Suprapubic skin (tissue), 4 donors: ENCODE measurements at places on chromosomes 3 and 15.

DNA sequence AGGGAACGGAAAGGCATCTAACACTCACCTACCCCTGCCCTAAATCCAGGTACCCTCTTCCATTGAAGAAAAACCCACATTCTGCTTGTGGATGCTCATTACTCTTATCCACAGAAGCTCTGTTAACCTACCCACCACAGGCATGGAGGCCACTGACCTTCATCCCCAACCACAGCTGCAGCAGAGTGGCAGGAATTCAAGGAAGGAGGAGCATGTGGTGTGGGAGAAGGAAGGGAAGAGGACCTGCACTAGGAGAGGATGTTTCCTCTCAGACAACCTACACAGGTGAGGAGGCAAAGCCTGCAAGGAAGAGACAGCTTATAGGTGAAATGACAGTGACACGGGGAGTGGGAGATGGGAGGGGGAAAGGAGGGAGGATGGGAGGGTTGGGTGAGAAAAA, 192.5 kb upstream of the TSC22D2 start:
- no peak for DNase-seq

- DNase-seq, result no peak
Observed at GRCh38 chr3:132840201-132840700, 118.0 kb upstream of the NPHP3 start.

- no peak for DNase-seq
Observed at GRCh38 chr3:114659109-114660061, 365.6 kb downstream of the TIGIT start.

DNA sequence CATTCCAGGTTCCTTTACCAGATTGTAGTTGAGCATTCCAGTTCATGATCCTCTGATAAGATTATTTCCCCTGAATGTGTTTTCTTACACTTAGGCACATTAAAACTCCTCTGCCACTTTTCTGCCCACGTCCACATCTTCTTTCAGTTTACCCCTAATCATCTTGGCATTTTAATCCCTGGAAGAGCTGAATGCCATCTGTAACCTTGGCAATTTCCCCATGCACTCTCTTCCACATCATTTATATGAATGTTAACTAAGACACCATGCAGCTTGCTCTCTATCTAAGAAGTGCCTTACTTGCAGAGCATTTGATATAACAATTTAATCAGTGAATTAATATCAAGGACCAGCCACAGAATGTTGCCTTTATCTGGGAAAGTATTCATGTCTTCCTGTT, 25.8 kb downstream of the TIMP4 start:
- DNase-seq, result no peak

DNA sequence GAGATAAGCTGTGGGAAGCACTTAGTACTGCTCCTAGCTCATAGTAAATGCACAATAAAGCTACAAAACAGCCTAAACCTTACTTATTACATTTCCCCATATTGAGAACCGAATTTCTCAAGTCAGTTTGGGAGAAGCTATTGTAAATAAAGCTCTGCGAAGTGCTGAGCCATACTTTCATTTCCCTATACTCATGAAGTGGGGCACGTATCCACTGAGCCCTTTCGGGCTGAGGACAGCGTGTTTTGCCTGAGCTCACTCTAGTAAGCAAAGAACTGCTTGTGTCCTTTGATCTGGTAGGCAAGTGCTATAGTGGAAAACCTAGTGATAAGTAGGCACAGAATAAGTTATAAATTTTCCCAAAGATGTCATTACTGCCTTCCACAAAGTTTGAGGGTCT, 165.0 kb downstream of the RSL24D1 start:
- DNase-seq, result no peak

GRCh38 chr3:166304584-166304983, 467.4 kb upstream of the BCHE start:
- no peak for DNase-seq

- DNase-seq, result no peak
Observed at GRCh38 chr3:37107846-37108245, 66.5 kb downstream of the LRRFIP2 start.

- DNase-seq, result no peak
Observed at GRCh38 chr3:139358841-139359562, 15.2 kb downstream of the MRPS22 start.

GRCh38 chr15:101244036-101244781, 7.6 kb downstream of the CHSY1 start:
- no peak for DNase-seq

GRCh38 chr15:96893159-96893906, 562.8 kb downstream of the NR2F2 start:
- no peak for DNase-seq

DNA sequence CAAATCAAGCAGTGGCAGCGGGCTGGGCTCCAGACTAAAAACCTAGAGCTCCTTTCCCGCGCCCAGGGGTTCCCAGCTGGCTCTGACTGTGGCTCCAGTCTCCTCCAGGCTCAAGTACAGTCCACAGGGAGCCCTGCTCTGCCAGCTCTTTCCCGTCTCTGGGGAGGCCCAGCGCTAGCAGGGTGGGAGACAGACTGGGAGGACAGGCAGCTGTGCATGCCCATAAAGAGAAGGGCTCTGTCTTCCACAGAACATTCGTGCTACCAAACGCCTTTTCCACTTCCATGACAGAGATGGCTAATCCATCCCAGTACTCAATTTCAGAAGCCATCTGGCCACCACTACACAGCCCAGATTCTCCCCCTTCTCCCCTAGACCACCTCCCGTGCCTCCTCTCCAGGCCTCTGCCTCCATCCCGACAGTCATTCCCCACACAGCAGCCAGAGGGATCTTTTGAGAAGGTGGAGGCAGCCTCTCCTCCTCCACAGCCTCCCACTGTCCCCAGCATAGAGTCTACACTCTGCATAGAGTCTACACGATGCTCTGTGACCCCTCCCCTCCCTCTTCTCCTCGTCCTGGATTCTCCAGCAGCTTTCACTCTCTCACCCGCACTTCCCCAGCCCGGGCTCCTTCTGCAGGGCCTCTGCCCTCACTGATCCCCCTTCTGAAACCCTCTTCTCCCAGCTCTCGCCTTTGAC, 6.8 kb upstream of the DUSP7 start:
- DNase-seq, result no peak

- DNase-seq, result no peak
Observed at GRCh38 chr3:126412841-126413692, 18.4 kb downstream of the CFAP100 start.

DNA sequence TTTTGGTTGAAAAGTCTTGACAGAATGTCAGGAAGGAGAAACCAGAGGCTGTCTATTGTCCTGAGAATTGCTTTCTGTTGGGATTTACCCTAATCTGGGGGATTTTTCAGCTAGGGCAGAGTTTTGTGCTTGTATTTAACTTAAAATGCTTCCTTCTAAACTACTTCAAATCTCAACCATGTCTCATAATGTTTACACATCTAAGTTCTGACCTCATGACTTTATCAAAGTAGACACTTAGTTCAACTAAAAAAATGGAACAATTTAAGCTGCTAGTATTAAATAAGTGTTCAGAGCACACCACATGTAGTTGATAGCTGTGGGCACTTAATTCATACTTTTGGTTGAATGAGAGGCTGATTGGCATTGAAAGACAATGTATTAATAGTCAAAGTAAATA, 28.2 kb downstream of the CLDN1 start:
- DNase-seq, result no peak

GRCh38 chr3:126984391-126985131, 1.6 kb downstream of the PLXNA1 start:
- no peak for DNase-seq

GRCh38 chr15:64634027-64634426, 141.4 kb downstream of the RBPMS2 start:
- DNase-seq, result no peak

DNA sequence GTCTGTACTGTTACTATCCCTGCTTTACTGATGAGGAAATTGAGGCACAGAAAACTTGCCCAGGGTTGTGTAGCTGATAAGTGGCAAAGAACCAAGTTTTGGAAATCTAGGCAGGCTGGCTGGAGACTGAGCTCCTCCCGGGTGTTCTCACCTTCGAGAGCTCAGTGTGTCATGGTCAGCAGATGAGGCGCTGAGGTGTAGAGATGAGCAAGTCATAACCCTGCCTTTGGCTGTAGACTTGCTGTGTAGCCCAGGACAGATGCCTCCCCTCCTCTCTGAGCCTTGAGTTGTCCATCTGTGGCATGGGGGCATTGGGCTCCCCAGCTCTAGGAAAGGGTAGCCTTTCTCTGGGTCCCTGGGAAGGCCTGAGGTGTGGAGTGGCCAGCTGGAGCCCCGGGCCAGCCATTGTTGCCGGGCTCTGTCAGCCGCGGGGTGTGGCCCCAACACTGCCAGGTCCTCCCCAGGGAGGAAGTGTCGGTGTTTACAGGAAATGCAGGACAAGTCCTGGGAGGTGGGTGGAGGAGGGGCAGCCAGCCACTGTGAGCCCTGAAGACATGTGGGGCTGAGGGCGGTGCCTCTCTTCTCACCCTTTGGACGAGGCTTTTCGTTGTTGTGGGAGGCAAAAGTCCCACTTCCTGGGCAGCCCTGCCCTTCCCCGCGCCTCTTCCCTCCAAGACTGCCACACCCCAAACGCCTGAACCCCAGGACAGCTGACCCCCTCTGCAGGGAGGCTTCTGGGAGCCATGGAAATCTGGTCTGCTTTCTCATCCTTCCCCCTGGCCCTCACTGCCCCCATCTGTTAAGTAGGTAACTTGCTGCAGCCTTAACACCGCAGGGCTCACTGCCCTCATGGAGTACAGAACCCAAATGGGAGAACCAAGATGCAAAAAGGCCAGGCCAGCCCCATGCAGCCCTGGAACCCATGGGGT, 29.1 kb downstream of the FGD5 start:
- no peak for DNase-seq

- no peak for DNase-seq
Observed at GRCh38 chr3:133460809-133461208, 61.0 kb downstream of the BFSP2 start.

DNA sequence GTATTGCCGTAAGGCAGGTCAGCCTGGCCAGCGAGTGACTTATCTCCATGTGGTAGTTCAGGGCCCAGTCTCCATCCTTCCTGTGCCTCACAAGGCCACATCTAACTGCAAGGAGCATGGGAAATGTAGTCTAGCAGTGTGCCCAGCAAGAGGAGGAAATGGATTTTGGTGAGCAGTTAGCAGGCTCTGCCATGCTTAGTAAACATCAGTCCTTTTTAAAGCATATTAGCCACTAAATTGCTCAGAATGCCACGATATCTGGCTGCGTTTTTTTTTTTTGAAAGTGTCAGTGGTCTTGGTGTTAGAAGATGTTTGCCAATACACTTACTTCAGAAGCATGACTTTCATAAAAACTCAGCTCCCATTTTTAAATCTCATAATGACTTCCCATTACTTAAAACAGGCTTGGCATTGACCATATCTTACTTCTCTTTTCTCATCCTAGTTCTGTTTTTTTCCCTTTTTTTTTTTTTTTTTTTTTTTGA, 470.2 kb upstream of the TPRG1 start:
- no peak for DNase-seq

GRCh38 chr3:67288466-67289106, 290.5 kb downstream of the KBTBD8 start:
- no peak for DNase-seq

DNA sequence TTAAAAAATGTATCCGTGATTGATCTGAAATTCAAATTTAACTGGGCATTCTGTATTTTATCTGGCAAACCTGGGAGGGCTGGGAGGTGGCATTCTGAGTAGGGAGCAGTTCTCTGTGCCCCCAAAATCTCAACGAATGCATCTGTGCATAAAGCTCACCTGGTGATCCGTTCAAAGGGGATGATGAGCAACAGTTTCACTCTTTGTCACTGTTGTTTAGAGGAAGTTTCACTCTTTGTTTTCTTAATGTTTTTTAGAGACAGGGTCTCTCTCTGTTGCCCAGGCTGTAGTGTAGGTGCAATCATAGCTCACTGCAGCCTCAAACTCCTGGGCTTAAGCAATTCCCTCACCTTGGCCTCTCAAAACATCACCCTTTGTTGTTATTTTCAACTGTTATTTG, 186.7 kb downstream of the SSR3 start:
- DNase-seq, result no peak

- no peak for DNase-seq
Observed at GRCh38 chr15:89068325-89068784, 19.9 kb upstream of the ABHD2 start.

DNA sequence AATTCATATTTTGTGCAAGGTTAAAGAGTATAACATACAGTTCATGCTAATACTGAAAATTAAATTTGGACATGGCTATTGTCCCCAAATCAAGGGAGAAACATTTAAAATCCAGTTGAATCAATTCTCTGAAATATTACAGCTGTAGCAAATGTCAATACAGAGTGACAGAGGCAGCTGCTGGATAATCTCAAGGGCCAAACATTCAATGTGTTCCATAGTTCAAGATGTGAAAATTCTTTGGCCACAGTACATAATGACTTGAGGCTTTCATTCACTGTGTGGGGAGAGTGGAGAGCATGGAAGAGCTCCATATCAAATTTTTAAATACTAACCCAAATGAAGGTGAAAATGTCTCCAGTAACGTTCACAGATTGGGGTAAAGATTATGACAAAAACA, 1192.8 kb upstream of the CADM2 start:
- DNase-seq, result no peak

- DNase-seq, result no peak
Observed at GRCh38 chr3:9111866-9112265, 137.6 kb downstream of the SRGAP3 start.

DNA sequence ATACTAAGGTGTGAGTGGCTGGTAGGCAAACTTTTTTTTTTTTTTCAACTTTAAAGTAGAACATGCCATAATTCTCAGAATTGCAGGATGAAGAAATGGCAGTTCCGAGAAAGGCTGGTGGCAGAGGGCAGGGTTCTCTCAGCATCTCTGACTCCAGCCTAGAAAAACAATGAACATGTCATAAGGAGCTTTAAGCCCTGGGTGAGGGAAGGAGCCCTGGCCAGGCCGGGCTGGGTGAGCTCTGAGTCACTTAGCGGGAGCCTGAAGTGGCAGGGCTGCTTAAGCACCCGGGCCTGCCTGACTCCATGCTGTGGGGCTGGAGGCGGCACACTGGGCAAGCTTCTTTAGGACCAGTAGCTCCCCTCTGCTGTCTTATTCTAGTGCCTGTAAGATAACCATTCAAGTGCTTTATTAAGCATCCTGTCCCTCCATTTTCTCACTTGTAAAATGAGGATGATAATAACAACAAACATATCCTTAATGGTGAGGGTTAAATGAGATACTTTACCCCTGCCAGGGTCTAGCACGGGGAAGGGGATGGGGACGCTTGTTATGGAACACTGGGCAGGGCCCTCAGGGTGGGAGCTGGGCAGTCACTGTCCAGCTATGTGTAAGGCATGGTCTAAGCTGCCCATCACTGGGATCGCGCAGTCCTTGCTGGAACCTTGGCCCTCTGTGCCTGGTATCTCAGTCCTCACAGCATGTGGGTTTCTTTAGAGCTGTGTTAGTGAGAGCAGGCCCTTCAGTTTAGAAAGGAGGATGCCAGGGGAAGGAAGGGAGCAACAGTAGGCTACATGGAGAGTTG, 18.4 kb downstream of the SMAD6 start:
- no peak for DNase-seq

DNA sequence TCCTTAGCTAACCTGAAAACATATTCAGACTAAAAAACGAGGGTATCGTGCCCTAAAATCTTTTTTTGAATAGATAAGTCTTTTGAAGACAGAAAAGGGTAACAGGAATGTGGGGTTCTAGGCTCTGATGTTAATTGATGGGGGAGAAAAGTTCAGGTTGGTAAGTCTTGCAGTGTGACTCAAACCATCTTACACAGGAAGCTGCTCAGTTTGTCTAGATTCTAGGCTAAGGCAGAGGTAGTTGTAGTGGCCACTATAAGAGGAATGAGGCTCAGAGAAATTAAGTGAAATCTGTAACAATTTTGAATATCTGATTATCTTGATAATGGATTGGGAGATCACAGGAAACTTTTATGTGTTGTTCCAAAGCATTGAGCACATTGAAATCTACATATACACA, 267.9 kb downstream of the PDCD6IP start:
- no peak for DNase-seq
